ENCODE measurements at places on chromosomes 2 and 18.

- no peaks in the 10 kb centered on the region for H3K36me3 ChIP-seq
- H3K4me3 ChIP-seq = no peak overlapping the region
- no peak for DNase-seq
- H3K4me1 ChIP-seq = no peaks in the 10 kb centered on the region
- H3K27me3 ChIP-seq = no peaks in the 10 kb centered on the region
- H3K27ac ChIP-seq = no peak overlapping the region
These were observed 376.5 kb upstream of the ACVR2A start for GRCh38 chr2:147468349-147468748.

DNA sequence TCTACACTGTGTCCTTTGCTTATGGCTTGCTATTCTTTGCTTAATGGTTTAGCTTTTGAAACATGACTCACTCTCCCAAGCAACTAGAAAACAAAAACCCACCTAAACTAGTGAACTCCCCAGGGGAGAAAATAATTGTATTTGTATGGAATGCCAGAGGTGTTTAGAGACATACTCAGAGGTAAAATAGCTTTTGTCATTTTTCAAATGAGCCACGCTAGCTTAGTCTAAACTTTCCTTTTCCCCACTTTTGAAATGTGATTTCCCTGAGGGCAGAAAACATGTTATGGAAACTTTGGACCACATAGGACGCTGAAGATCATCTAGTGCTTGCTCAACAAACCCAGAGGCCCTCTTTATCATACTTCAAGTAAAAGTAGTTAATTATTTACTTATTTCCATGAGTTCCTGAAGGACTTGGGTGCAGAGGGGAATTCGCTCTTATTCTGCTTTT is 16.5 kb upstream of the CYTIP start:
- peak overlapping the region; percentile 72 for H3K27ac ChIP-seq
- DNase-seq = no peak
- H3K4me3 ChIP-seq = peak overlapping the region; percentile 10
- H3K36me3 ChIP-seq = peaks cover 32% of the 10 kb centered on the region

DNA sequence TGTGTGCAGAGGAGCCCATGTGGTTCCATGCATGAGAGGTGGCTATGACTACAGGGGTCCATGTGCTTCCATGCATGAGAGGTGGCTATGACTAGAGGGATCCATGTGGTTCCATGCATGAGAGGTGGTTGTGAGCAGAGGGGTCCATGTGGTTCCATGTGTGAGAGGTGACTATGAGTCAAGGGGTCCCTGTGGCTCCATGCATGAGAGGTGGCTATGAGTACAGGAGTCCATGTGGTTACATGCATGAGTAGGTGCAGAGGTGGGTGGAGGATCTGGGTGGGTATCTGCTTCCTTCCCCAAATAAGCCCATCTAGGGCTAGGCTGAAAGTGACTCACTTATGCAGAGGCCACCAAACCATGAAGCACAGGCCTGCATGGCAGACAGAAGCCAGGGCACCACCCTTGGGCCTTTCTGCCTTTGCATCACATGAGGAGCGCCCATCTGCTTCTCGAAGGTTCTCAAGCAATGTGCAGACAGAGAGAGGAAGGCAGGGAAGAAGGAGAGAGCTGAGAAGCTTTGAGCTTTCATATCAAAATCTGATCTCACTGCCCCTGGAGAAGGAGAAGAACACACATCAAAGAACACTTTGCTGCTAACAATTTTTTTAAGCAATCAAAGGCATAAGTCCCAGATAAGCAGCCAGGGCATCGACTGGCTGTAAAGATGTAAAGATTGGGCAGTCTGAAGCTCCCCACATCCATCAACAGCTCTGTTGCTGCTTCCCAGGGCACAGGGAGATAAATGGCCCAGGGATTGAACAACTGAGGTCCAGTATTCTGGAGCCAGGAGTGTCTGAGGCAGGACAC is 137.6 kb downstream of the TNS1 start:
- DNase-seq = no peak
- no peaks in the 10 kb centered on the region for H3K4me1 ChIP-seq
- no peak overlapping the region for H3K4me3 ChIP-seq
- H3K36me3 ChIP-seq = no peaks in the 10 kb centered on the region
- no peak overlapping the region for H3K27ac ChIP-seq
- H3K27me3 ChIP-seq = no peaks in the 10 kb centered on the region

DNA sequence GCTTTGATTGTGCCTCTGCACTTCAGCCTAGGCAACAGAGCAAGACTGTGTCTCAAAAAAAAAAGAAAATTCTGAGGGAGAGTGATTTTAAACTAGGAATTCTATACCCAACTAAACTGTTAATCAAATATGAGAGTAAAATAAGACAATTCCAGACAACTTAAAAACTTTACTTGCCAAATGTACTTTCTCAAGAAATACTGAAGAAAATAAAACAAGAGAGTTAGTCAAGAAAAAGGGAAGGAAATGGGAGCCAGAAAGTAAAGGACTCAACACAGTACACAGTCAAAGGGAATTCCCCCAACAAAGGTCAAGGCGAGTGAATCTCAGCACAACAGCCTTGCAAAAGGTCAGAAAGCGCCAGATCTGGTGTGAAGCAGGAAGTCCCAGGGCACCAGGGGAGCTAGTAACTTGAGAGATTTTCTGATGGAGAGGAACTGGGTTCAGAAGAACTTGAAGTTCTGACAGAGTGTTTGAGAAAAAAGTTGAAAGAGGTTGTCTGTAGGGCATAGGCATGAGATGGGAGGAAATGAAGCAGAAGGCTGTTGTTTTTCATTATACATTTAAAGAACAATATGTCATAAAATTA is 22.6 kb upstream of the TBC1D8 start:
- no peaks in the 10 kb centered on the region for H3K36me3 ChIP-seq
- H3K4me1 ChIP-seq = peaks cover 24% of the 10 kb centered on the region
- H3K4me3 ChIP-seq = no peak overlapping the region
- H3K27ac ChIP-seq = peak overlapping the region; percentile 89
- peak; percentile 74 for DNase-seq
- no peaks in the 10 kb centered on the region for H3K27me3 ChIP-seq

DNA sequence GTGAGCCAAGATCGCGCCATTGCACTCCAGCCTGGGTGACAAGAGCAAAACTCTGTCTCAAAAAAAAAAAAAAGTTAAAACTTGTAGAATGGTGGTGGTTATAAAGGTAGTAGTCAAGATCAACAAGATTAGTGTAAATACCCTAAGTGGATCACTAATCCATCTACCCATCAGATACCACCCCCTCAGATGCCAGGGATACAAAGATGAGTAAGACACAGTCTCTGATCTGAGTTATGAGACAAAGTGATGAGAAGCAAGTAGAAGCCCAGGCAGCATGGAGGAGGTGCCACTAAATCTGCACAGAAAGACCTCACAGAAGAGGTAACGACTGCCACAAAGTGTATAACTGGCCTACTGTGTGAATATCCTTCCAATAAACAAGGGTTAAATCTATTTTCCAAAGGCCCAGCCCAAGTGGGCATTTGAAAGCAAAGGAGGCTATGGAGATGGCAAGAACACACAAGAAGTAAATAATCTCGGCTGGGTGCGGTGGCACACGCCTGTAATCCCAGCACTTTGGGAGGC is 20.2 kb downstream of the NFE2L2 start:
- peak overlapping the region; percentile 78 for H3K27ac ChIP-seq
- no peak overlapping the region for H3K4me3 ChIP-seq
- peaks cover 84% of the 10 kb centered on the region for H3K4me1 ChIP-seq

GRCh38 chr2:148132412-148132811 is 111.5 kb downstream of the MBD5 start:
- peaks cover 3% of the 10 kb centered on the region for H3K4me1 ChIP-seq
- no peaks in the 10 kb centered on the region for H3K36me3 ChIP-seq
- no peak overlapping the region for H3K27ac ChIP-seq
- DNase-seq = no peak
- no peaks in the 10 kb centered on the region for H3K27me3 ChIP-seq
- H3K4me3 ChIP-seq = no peak overlapping the region

- no peak overlapping the region for H3K4me3 ChIP-seq
- no peaks in the 10 kb centered on the region for H3K36me3 ChIP-seq
- H3K27ac ChIP-seq = no peak overlapping the region
- no peaks in the 10 kb centered on the region for H3K27me3 ChIP-seq
- no peak for DNase-seq
- no peaks in the 10 kb centered on the region for H3K4me1 ChIP-seq
These were observed 278.4 kb upstream of the FIGN start for GRCh38 chr2:164014068-164014731.

- DNase-seq = no peak
- no peaks in the 10 kb centered on the region for H3K27me3 ChIP-seq
- H3K27ac ChIP-seq = peak overlapping the region; percentile 67
- H3K36me3 ChIP-seq = peaks cover 69% of the 10 kb centered on the region
These were observed 95.2 kb upstream of the CD302 start for GRCh38 chr2:159892990-159893810.

- H3K27ac ChIP-seq = no peak overlapping the region
- H3K4me1 ChIP-seq = no peaks in the 10 kb centered on the region
- no peak for DNase-seq
- no peaks in the 10 kb centered on the region for H3K36me3 ChIP-seq
- H3K4me3 ChIP-seq = no peak overlapping the region
These were observed 230.1 kb upstream of the PXDN start for GRCh38 chr2:1974397-1974796.

- H3K4me3 ChIP-seq = no peak overlapping the region
- no peaks in the 10 kb centered on the region for H3K36me3 ChIP-seq
- no peak for DNase-seq
- no peaks in the 10 kb centered on the region for H3K4me1 ChIP-seq
These were observed 44.6 kb downstream of the APOB start for GRCh38 chr2:20998972-20999905.

- H3K27me3 ChIP-seq = no peaks in the 10 kb centered on the region
- H3K4me1 ChIP-seq = peaks cover 27% of the 10 kb centered on the region
- H3K27ac ChIP-seq = peak overlapping the region; percentile 47
- H3K4me3 ChIP-seq = peak overlapping the region; percentile 28
- peaks cover 33% of the 10 kb centered on the region for H3K36me3 ChIP-seq
These were observed 2.8 kb downstream of the GCFC2 start for GRCh38 chr2:75707901-75708300.

GRCh38 chr2:193469251-193469650 is 1274.5 kb upstream of the TMEFF2 start:
- no peak overlapping the region for H3K27ac ChIP-seq
- no peak overlapping the region for H3K4me3 ChIP-seq
- no peaks in the 10 kb centered on the region for H3K36me3 ChIP-seq
- peaks cover 5% of the 10 kb centered on the region for H3K4me1 ChIP-seq

- no peaks in the 10 kb centered on the region for H3K36me3 ChIP-seq
- DNase-seq = no peak
- H3K4me3 ChIP-seq = peak overlapping the region; percentile 20
These were observed 11.6 kb downstream of the EN1 start for GRCh38 chr2:118835746-118836410.

DNA sequence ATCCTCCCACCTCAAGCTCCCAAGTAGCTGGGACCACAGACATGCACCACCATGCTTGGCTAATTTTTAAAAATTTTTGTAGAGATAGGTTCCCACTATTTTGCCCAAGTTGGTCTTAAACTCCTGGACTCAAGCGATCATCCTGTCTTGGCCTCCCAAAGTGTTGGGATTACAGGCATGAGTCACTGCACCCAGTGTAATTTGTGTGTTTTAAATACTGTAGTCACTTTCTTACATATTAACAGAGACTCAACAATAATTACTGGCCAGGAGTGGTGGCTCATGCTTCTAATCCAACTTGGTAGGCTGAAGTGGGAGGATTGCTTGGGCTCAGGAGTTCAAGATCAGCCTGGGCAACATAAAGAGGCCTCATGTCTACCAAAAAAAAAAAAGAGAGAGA is 293.0 kb downstream of the RDH14 start:
- no peak overlapping the region for H3K27ac ChIP-seq
- peaks cover 2% of the 10 kb centered on the region for H3K27me3 ChIP-seq

DNA sequence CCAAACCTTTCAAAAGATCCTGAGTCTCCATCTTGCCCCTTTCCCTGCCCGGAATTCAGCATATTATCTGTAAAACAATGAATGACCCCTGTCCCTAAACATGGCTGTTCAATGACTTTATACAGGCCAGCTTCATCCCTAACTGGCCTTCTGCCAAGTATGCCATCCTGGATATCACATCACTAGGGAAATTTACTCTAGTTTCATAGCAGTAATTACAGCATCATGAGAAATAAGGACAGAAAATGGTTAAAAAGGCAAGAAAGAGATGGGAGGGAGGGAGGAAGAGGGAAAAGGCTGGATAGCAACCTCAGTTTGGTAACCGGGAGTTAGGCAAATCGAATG is 4.4 kb downstream of the MBOAT2 start:
- H3K27ac ChIP-seq = no peak overlapping the region
- H3K36me3 ChIP-seq = no peaks in the 10 kb centered on the region
- no peak overlapping the region for H3K4me3 ChIP-seq
- H3K27me3 ChIP-seq = peaks cover 6% of the 10 kb centered on the region

DNA sequence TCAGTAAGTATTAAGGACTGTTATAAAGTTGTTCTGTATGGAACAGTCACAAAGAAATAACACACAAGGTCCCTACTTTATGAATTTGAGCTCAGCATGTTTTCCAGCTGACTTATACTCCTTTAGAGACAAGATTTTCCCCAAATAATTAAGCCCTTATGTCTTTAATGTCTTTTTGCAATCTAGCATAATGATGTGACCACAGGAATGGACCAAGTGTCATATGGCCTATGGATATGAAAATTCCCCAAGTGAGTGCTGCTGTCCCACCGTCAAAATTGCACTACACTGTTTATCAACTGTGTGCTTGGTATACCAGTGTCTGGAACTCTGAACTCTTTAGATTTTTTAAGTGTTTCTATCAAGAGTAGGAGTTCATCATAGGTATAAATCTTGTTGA is 369.6 kb downstream of the PID1 start:
- no peak overlapping the region for H3K4me3 ChIP-seq
- H3K27me3 ChIP-seq = no peaks in the 10 kb centered on the region
- no peaks in the 10 kb centered on the region for H3K36me3 ChIP-seq
- no peaks in the 10 kb centered on the region for H3K4me1 ChIP-seq

DNA sequence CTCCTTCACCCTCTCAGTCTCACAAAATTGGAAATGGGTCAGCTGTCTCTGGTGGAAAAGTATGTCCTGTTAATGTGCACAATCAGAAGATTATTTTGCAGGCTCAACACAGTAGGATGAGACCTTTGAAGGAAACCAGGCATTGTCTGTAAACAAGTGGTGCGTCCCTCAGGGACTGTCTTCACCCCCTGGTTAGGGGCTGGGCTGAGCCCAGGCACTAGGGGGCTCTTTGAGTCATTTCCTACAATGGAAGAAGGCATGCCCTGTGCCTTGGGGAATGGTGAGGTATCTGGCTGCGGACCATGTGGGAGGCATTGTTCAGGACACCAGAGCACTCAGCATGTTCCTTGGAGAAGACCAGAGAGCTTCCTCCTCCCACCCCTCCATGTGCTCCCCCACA is 26.8 kb downstream of the PKDCC start:
- no peaks in the 10 kb centered on the region for H3K4me1 ChIP-seq
- no peaks in the 10 kb centered on the region for H3K36me3 ChIP-seq
- no peak overlapping the region for H3K4me3 ChIP-seq
- DNase-seq = no peak
- H3K27me3 ChIP-seq = peaks cover 4% of the 10 kb centered on the region
- H3K27ac ChIP-seq = no peak overlapping the region
